ENCODE measurements at places on chromosomes 11 and 22.

GRCh38 chr11:123349382-123349781, 80.7 kb upstream of the GRAMD1B start:
- no peak for DNase-seq

DNA sequence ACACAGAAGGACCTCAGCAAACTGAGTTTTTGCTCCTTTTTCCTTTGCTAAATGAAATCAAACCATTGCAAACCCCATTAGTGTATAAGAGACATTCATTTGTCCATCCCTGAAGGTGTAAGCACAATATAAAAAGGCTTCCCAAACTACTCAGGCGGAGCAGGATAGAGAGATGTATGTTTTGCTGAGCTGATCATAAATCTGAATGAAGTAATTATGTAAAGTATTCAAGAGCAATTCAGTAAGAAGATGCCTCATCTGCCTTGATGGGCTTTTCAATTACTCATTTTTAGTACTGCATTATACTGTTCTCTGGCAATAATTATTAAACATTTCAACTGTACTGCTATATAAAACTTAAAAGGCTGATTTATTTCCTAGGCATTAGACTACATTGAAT, 65.0 kb downstream of the SPON1 start:
- no peak for DNase-seq

DNA sequence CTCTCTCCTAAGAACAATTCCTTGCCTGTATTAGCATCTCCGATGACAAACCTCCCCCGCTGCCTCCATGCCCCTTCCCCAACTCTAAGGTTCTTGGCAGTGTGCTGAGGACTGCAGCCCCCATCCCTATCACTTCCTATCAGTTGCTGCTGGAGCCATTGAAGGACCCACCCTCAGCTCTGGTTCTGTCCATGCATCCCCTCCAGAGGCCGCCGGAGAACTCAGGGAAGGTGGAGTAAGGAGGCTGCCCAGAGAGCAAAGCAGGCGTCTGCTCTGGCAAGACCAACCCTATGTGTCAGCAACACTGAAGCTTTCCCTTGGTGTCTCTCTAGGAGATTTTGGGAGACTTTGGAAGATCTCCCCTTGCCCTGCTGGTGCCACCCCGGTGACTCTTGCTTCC, 1139.5 kb downstream of the TBC1D22A start:
- no peak for DNase-seq

- DNase-seq, result no peak
Observed at GRCh38 chr22:19634226-19634975, 79.9 kb upstream of the SEPTIN5 start.

DNA sequence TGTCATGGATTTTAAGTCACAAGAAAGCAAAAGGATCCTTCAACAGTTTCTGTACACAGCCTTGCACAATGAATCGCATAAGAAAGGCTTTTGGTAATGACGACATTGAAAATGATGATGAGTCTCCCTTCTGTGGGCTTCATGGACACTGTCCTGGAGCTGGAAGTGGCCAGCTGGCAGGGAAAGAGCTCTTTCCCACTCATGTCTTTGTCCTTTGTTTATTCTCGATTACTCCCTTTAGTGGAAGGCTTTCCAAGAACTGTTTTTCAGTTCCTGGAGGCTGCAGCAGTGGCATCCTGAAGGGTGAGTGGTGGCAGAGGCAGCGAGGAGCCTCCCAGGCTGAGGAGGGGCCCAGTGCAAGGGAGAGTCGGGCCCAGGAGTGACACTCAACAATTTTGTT, 505.2 kb downstream of the NTM start:
- no peak for DNase-seq

- no peak for DNase-seq
Observed at GRCh38 chr11:103904324-103904667, 132.1 kb upstream of the DDI1 start.
